ENCODE measurements at places on chromosomes 2 and 18. TPM values are rescaled to one million over a fixed set of nuclear protein-coding genes. Genes with fewer than 3 reads are reported as not detected.
A peak's percentile ranks its signal among the peaks of the same experiment; 100 is the strongest.

DNA sequence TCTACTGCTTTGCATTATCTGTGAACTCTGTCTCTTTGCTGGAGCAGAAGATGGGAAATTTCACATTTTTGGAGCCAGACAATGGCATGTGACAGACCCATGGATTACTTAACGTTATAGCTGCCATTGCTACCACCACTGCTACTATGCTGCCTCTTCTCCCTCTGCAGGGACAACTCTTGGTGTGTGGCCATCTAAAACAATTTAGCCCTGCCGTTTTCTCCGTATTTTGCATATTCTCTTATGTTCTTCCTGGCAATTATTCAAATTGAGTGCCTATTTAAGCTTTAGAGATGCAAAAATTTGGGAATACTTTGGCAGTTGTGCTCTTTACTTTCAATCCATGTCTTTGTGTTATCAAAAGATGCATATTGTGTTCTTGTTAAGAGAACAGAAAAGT, 386.8 kb downstream of the XIRP2 start:
- DNase-seq, result no peak

GRCh38 chr2:204061241-204061640, 124.7 kb downstream of the ICOS start:
- DNase-seq, result no peak

- no peak for DNase-seq
Measured at GRCh38 chr2:190929919-190930318, 49.3 kb downstream of the GLS start.

DNA sequence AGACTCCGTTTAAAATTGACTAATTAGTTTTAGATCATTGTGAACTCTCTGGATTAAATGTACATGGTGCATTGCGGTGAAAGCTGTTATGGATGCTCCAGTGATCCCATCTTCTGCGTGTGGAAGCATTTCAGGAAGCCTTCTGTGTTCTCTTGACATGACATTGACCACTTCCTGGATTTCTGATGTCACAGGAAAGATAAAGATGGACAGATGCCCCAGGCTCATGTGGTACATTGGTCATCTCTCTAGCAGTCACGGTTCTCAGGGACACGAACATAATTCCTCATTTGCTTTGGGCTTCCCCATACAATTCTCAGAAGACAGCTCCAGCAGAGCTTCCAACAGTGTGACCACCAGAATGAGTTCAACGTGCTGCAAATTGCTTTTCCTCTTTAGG, 26.9 kb downstream of the AGAP1 start:
- DNase-seq, result no peak

- no peak for DNase-seq
Measured at GRCh38 chr2:69798909-69799526, 30.4 kb upstream of the GMCL1 start.

DNA sequence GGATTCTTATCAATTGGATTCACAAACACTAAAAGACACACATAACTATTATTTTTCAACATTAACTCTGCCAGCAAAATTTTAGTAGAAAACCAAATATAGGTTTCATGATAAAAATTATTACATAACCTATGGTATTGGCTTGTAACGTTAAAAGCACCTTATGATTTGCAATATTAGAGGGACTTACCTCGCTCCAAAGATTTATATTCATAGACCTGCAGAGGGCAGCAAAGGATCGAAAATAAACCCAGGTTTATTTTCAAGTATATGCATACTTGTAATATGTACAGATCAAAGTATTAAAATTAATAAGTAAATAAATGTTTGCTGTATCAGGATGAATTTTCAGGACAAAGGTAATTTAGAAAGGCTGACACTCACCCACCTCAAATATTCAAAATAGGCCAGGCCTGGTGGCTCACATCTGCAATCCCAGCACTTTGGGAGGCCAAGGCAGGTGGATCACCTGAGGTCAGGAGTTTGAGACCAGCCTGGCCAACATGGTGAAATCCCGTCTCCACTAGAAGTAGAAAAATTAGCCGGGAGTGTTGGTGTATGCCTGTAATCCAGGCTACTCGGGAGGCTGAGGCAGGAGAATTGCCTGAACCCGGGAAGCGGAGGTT, 45.3 kb downstream of the LRPPRC start:
- peak; percentile 73 for DNase-seq

- DNase-seq, result no peak
Measured at GRCh38 chr2:99861376-99861760, 281.0 kb downstream of the AFF3 start.

- DNase-seq, result peak; percentile 76
Measured at GRCh38 chr18:3595369-3596273, 145.6 kb downstream of the TGIF1 start.

DNA sequence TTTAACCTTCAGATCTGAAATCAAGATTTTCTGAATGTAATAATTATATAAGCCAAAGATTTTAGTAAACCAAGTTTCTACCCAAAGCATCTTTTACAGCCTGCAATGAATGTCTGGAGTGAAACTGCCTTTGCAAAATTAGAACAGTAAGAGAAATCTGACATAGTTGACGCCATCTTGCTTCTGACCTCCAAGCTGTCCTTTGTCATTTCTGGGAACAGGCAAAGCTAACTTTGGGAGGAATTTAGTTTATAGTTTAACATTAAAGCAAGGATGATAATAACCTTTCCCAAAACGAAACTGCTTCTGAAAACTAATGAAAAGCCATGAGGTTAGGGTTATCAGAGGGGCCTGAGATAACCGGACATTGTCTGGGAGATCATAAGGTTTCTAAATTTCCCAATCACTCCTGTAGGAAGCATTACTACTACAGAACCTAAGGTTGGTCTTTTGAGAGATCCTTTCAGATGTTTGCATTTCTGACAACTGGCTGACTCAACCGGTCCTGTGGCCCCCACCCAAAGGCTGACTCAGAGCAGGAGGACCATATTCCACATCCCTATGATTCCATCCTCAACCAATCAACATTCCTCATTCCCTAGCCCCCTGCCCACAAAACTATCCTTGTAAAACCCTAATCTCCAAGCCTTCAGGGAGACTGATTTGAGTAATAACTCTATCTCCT, 124.5 kb downstream of the TMEM131 start:
- DNase-seq, result no peak

DNA sequence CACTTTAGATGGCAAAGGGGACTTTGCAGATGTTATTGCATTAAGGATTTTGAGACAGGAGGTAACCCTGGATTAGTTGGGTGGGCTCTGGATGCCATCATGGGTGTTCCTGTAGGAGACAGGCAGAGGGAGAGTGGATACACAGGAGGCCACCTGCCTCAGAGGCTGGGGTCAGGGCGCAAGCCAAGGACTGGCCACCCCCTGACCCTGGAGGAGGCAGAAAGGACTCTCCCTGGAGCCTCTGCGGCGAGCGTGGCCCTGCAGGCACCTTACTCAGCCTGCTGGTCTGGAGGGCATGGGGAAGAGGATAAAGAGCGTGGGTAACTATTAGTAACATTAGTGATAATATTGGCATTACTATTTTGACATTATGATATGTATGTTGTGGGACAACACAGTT, 21.6 kb upstream of the OTOS start:
- no peak for DNase-seq

FOXD4L1 gene
- total RNA-seq, result 0.17 TPM

HOXD11 gene
- not detected for total RNA-seq

TCF7L1 gene
- not detected for total RNA-seq

NRP2 gene
- total RNA-seq, result 64.4 TPM

RPL37A gene
- total RNA-seq, result 3,125 TPM

TMEM247 gene
- total RNA-seq, result not detected

ANKRD53 gene
- not detected for total RNA-seq

GPR75 gene
- 3.1 TPM for total RNA-seq

TANC1 gene
- 0.33 TPM for total RNA-seq

All from activated CD4-positive, alpha-beta T cell treated with anti-CD3 and anti-CD28 coated beads, Interleukin-2, amount 10 ng/mL, durations not matched to agents 24 days and 14 days (primary cell).